NCI-H2171 (cell line): ENCODE measurements at places on chromosomes 7 and 10.

DNA sequence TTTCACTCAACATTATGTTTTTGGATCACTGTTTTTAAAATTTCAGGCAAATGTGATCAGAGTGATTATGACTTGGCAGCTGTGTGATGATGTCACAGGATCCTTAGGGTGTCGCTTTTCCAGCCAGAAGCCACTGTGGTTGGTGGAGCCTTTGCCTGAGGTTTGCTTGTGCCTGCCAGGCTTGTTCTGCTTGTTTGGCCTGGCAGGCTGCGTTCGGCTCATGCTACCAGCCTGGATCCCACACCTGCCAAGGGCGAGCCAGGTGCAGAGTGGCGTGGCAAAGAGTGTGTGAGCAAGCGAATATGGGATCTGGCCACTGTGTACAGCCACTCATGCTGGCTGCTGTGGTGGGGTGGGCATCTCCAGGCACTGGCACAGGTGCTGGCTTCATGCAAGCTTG, 55.7 kb downstream of the ADK start:
- no peak for DNase-seq

- DNase-seq = no peak
Observed at GRCh38 chr7:7742223-7742622, 23.8 kb upstream of the RPA3 start.

GRCh38 chr7:141053626-141054025, 20.2 kb upstream of the TMEM178B start:
- no peak for DNase-seq

- DNase-seq = no peak
Observed at GRCh38 chr10:71068861-71069271, 143.5 kb upstream of the UNC5B start.

DNA sequence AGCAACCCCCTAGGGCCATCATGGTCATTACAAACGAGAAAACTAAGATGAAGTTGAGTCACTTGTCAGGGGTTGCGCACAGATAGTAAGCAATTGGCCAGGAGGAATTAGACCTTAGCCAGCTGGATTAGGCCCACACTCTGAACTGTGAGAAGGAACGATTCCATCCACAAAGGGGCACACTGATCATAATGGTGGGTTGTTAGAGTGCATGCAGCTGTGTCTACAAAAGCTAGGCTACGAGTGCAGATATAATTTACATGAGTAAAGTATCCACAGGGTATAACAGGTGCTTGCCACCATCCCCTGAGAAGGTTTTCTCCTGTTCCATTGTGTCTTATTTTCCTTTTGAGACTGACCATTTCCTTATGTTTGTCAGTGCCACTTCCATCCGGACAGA, 16.6 kb upstream of the FAM170B start:
- no peak for DNase-seq

DNA sequence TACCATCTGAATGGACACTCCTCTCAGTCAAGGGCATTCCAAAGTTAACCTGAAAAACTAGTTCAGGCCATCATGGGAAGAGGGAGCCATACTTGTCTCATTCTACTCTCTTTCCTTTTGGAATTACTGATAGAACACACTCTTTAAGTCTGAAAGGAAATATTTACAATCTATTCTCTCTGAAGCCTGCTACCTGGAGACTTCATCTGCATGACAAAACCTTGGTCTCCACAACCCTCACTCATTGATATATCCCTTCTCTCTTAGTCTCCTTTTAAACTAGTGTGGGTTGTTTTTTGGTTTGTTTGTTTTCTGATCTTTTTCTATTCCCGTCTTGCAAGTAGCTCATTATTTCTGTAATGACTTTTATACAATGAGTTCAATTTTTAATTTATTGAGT, 169.5 kb downstream of the C1GALT1 start:
- DNase-seq = no peak

DNA sequence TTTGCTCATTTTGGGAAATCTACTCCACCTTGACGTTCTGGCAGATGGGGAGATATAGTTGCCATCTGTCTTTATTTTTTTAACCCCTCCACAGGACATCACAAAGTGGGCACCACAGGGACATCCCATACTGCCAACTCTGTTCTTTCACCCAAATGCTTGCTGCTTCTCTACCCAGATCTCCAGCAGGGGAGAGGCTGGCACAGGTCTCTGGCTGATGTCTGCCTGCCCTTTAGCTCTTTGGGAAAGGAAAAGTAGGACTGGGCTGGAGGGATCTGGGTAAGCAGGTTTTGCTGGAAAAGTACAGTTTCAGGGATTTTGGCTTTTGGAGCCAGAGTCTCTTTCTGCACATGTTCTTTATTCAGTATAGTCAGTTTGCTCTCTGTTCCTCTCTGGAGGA, 156.7 kb downstream of the ANLN start:
- peak; percentile 47 for DNase-seq

DNA sequence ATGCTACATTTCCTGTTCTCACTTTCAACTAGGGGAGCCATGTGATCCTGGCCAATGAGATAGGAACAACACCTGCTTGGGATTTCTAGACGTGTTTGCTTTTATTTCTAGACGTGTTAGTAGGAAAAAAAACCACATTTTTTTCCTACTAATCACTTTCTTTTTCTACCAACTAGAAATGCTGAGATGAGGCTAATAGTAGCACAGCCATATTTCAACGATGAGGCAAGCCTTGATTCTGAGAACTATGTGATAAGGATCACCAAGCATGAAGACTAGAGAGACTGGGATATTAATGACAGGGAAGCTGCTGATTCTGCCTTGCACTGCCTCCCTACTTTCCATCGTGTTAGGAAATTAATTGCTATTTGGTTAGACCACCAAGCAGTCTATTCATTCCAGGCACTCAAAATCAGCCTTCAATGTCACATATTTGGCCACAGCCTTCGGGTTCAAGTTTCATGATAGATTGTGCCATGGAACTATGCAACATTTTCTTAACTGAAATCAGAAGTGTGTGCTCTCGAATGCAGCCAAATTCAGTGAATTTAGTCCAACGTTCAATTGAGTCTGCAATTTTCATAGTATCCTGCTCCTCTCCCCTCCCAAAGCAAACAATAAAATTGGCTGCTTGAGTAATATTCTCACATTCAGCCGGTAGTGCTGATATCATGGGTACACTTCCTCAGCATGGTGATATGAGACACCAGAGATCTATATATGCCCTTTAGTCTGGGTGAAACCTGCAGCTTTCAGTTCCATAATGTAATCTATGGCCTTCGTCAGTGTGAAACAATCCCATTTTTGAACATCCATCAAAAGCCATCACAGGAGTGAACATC, 98.1 kb downstream of the GPR37 start:
- no peak for DNase-seq

DNA sequence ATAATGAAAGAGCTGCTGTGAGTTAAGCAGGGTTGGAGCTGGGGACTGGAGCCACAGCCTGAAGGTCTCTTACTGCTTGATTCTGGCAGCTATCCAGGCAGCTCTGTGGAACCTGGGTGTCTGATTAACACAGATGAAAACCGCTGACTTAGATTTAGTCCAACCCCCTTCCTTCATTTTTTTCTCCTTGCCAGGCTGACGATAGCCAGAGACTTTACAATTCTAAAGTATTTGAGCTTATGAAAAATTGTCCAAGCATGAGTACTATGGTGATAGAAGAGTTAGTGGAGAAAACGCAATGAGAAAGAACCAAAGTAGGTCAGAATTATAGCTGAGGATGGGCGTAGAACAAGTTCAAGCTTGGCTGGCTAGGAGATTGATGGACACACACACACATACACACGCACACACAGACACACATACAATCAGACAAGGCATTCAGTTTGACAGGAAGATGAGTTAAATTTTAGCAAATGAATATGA, 13.5 kb upstream of the GPR85 start:
- DNase-seq = no peak

DNA sequence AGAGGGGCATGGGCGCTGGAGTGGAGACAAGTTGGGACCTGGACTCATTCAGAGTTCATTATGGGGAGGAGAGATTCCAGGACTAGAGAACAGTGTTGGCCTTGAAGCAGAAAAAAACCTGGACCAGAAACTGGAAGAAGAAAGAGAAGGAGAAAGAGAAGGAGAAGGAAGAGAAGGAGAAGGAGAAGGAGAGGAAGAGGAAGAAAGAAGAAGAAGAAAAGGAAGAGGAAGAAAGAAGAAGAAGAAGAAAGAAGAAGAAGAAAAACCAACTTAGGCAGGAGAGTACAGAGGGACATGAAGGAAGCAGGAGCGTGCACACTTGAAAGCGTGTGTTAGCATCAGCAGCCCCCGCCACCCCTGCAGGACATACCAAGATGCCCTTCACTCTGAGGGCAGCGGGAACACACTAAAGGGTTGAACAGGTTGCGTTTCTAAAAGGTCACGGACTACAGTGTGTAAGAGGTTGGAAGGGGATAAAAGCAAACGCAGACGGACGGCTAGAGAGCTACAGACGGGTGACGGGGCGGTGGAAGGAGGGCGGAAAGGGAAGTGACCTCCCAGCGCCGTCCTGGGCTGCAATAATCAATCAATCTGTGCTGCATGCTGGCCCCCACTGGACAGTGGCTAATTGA, 95.3 kb downstream of the SEC61G start:
- no peak for DNase-seq

DNA sequence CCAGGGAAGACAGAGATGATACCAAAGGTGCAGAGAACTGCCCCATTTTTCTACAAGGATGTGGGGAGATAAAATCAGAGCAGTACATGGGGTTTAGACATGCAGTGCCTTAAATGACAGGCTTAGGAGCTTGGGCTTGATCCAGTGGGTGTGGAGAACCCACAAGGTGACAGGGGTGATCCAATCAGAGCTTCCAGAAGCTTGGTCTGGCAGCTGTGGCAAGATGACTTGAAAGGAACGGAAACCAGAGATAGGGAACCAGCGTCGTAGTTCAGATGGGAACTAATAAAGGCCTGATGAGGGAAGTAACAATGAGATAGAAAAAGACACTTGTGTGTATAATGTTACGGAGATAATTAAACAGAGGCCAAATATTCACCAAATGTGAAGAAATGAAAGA, 80.7 kb downstream of the SLC37A3 start:
- DNase-seq = no peak

- DNase-seq = no peak
Observed at GRCh38 chr10:6151087-6151977, 51.4 kb upstream of the PFKFB3 start.

- DNase-seq = no peak
Observed at GRCh38 chr10:124092250-124092859, 1.0 kb downstream of the CHST15 start.

DNA sequence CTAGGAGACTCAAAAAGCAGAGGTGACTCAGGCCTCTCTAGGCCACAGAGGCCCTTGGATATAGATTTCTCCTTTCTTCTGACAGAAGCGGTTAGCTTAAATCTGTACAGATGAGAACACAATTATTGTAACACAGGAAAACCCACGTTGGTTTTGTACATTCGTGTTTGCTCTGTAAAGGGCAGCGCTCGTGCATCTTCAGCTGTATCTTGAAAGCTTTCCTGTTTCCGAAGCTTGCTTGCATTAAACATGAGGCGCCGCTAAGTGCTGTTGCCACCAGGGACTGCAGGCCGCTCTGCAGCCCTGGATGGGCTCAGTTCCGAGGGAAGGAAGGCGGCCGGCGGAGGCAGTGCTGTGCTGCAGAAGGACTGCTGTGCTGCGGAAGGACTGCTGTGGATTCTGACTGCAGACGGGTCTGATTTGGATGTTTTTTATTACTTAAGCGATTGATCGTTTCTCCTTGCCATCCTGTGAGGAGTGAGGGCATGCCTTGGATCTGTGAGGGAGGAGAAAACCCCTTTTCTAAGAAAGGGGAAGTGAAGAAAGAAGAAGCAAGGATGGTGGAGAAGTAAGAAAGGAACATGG, 53.3 kb downstream of the FHIP2A start:
- DNase-seq = no peak

- DNase-seq = no peak
Observed at GRCh38 chr7:102097601-102098161, 189.0 kb upstream of the SH2B2 start.

GRCh38 chr10:15735763-15736162, 16.0 kb upstream of the ITGA8 start:
- DNase-seq = no peak

- DNase-seq = peak; percentile 30
Observed at GRCh38 chr7:51430480-51431086, 114.0 kb upstream of the COBL start.

DNA sequence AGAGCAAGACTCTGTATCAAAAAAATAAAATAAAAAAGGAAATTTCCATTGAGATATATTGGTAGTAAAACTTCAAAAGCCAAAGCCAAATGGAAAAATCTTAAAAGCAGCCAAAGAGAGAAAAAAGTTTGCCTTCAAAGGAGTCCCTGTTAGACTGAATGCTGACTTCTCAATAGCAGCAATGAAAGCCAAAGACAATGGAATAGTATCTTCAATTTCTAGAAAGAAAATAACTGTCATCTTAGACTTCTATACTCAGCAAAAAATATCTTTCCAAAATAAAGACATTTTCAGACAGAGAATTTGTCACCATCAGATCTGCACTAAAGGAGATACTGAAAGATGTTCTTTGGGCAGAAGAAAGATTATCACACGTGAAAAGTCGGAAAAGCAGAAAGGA, 14.3 kb upstream of the OIT3 start:
- no peak for DNase-seq

DNA sequence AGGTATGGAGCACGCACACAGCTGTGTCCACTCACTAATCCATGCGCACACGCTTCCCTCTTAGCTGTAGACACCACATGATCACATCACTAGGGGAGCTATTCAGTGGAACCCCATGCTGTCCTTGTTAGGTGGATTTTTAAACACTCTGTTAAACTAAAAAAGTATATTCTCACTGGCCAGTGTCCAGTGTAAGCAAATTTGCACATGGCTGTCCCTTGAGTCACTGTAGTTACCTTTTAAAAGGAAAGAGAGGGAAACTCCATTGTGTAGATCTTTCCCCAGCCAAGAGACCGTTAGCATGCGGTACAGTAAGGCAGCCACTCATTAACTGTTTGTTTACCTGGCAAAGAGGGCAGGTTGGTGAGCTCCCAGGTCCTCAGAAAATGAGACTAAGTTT, 81.6 kb upstream of the INSYN2A start:
- no peak for DNase-seq

- peak; percentile 66 for DNase-seq
Observed at GRCh38 chr7:38215735-38216670, 38.0 kb downstream of the STARD3NL start.

DNA sequence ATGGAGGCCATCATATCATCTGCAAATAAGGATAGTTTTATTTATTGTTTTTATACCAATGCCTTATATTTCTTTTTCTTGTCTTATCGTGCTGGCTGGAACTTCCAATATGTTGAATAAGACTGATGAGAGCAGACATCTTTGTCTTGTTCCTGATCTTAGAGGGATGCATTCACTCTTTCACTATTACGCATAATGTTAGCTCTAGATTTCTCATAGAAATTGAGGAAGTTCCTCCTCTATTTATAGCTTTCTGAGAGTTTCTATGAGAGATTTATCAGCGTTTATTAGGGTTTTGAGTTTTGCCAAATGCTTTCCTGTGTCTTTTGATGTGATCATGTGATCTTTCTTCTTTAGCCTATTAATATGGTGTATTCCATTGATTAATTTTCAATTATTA, 49.3 kb downstream of the COL28A1 start:
- DNase-seq = no peak

GRCh38 chr7:45576249-45576929, 2.2 kb downstream of the ADCY1 start:
- DNase-seq = no peak

DNA sequence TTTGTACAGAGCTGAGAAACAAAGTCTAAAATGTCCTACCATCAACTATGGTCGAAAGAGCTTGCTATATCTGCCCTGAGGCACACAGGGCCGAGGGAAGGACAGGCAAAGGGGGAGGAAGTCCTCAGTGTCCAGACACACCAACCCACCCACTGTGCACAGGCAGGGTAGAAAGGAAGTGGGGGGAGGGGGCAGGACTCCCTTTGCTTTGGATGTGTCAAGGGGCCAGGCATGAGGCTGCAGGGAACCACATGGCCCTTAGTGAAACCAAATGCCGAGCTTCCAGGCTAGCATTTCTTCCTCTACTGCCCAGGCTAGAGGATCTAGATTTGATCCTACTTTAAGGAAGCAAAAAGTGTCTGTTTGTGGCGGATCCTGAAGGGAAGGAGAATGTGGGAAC, 28.6 kb downstream of the KCNH2 start:
- DNase-seq = no peak
